ENCODE measurements at places on chromosomes 16 and 17.

GRCh38 chr16:47724115-47724785 is 263.1 kb downstream of the PHKB start:
- DNase-seq = no peak

GRCh38 chr17:9037736-9038135 is 16.4 kb downstream of the NTN1 start:
- DNase-seq = no peak

DNA sequence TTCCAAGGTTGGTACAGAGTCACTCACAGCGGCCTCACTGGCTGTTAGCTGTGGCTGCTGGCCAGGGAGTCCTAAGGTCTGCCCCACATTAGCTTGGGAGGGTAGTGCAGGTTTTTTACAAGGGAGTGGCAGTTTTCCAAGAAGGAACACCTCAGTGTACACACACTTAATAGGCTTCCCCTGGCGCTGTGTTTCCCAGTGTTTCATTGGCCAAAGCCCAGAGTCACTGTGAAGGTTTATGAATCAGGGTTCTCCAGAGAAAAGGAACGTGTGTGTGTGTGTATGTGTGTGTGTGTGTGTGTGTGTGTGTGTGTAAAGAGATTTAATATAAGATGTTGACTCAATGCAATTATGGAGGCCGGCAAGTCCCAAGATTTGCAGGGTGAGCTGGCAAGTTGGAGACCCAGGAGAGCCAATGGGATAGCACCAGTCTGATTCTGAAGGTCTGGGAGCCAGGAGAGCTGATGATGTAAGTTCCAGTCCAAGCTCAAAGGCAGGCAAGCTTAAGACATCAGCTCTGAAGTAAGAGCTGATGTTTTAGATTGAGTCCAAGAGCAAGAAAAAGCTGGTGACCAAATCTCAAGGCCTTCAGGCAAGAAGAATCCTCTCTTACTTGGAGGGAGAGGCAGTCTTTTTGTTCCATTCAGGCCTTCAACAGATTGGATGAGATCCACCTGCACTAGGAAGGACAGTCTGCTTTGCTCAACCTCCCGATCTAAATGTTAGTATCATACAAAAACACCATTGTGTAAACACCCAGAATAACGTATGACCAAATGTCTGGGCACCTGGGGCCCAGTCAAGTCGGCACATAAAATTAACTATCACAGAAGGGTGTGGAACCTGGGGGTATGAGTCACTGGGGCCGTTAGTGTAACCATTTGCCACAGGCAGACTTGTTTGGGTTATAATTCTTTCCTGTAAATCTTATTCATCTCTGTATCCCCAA is 206.8 kb downstream of the PRKCA start:
- DNase-seq = peak; percentile 69

- no peak for DNase-seq
Observed at GRCh38 chr16:82033006-82033405, 2.0 kb upstream of the HSD17B2 start.

GRCh38 chr17:2466931-2467330 is 44.8 kb downstream of the METTL16 start:
- DNase-seq = no peak

Data from T-helper 2 cell treated with Interferon-gamma antibody and Interleukin-4, amounts not matched to agents 5 μg/mL and 100 μg/mL, for 36 hours (primary cell).